ENCODE measurements at places on chromosomes 2 and 18. TPM values are rescaled to one million over a fixed set of nuclear protein-coding genes. Genes with fewer than 3 reads are reported as not detected.

DNA sequence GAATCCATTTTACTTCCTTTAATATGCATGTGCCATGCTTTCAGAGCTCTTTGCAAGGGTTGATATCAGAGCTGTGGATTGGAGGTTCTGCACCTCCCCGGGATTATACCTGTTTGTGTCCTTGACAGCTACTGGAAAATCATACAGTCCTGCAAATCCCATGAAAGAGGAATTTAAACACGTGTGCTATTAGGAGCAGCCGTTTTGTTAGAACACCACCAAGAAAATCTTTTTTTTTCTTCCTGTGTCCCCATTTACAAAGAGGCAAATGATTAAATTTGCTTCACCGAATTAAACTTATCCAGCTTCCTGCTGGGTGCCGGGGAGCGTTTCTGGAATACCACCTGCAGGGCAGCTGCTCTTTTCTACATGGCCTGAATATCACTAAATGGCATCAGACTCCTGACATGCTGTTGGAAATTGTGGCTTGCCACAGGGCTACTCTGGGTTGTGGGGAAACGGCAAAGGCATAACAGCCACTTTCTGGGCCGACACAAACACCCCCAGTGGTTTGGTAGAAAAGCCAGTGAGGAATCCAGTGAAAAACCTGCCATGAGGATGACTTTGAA is 23.4 kb upstream of the SOX11 start:
- no peaks in the 10 kb centered on the region for H3K36me3 ChIP-seq
- DNase-seq, result no peak
- no peaks in the 10 kb centered on the region for H3K4me1 ChIP-seq
- H3K27ac ChIP-seq, result no peak overlapping the region

DNA sequence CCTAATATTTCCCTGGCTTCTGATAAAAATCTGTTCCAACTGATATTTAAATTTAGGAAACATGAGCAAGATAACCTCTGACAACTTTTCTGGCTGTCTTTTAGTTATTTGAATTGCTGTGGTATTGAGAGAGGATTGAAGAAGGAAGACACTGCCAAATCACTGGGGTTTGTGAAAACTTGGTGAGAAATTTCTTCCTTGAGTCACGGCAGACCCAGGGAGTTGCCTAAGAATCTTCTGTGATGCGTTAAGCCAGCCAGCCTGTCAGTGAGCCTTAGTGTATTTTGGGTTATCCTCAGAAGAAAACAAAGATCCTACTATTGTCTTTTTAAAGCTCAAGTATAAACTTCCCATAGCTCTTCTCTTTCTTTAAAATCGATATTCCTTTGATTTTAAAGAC is 17.5 kb upstream of the DOK6 start:
- no peak overlapping the region for H3K27ac ChIP-seq
- no peaks in the 10 kb centered on the region for H3K4me1 ChIP-seq
- no peaks in the 10 kb centered on the region for H3K27me3 ChIP-seq
- no peak overlapping the region for H3K4me3 ChIP-seq

- no peaks in the 10 kb centered on the region for H3K36me3 ChIP-seq
- no peaks in the 10 kb centered on the region for H3K27me3 ChIP-seq
- H3K27ac ChIP-seq, result no peak overlapping the region
- H3K4me3 ChIP-seq, result no peak overlapping the region
- no peak for DNase-seq
- peaks cover 6% of the 10 kb centered on the region for H3K4me1 ChIP-seq
These were observed 140.5 kb downstream of the PTH2R start for GRCh38 chr2:208546860-208547650.

DNA sequence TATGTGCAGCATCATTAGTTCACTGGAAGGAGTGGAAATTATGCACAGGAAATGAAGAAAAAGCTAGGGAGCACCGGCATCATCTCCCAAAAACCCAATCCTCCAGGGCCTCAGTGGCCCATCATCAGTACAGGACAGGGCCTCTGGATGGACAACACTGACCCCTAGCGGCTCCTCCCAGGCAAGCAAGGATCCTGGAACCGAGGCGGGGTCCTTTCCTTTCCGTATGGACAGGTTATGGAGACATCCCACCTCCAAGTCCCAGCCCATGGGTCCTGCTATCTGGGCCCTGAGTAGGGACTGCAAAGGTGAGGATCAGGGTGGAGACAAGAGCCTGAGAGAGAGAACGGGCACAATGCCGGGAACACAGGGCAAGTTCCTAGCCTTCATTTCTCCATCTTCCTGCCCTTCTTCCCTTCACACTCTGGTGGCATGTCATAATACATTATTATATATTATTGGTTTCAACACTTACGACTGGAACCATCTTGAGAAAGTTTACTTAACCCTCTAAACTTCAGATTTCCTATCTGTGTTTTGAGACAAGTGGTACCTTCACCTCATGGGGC is 68.2 kb downstream of the ZNF516 start:
- H3K27ac ChIP-seq, result no peak overlapping the region
- DNase-seq, result no peak
- H3K36me3 ChIP-seq, result no peaks in the 10 kb centered on the region
- H3K27me3 ChIP-seq, result no peaks in the 10 kb centered on the region
- no peak overlapping the region for H3K4me3 ChIP-seq

DNA sequence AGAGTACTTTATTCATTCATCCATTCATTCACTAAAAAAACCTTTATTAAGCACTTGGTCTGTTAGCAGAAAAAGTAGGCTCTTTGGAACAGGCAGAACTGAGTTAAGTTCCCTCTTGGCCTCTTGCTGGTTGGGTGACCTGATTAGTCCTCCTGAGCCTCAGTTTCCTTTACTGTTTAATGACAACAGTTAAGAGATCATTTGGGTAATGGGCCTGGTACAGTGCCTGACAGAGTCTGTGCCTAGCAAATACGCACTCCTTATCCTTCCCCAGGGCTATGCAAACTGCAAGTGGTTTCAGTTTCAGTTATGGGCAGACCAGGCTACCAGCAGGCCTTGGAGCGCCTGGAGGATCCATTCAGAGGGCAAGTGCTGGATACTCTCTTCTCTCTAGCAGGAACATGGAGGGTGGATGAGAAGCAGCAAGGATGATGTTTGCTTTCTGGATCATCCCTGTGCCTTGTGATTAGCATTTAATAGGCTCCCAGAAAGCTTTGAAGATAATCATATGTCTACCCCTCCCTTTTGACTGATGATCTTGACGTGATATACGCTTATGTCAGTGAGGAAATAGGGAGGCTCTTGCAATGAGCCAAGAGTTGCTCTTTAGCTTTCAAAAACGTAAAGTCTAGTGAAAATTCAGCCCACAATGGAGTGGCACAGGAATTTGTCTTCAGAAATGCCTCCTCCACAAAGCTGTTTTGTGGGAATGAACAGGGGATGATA is 12.4 kb upstream of the TAF1B start:
- peak; percentile 26 for DNase-seq
- H3K27ac ChIP-seq, result no peak overlapping the region
- no peaks in the 10 kb centered on the region for H3K4me1 ChIP-seq
- H3K4me3 ChIP-seq, result no peak overlapping the region

DNA sequence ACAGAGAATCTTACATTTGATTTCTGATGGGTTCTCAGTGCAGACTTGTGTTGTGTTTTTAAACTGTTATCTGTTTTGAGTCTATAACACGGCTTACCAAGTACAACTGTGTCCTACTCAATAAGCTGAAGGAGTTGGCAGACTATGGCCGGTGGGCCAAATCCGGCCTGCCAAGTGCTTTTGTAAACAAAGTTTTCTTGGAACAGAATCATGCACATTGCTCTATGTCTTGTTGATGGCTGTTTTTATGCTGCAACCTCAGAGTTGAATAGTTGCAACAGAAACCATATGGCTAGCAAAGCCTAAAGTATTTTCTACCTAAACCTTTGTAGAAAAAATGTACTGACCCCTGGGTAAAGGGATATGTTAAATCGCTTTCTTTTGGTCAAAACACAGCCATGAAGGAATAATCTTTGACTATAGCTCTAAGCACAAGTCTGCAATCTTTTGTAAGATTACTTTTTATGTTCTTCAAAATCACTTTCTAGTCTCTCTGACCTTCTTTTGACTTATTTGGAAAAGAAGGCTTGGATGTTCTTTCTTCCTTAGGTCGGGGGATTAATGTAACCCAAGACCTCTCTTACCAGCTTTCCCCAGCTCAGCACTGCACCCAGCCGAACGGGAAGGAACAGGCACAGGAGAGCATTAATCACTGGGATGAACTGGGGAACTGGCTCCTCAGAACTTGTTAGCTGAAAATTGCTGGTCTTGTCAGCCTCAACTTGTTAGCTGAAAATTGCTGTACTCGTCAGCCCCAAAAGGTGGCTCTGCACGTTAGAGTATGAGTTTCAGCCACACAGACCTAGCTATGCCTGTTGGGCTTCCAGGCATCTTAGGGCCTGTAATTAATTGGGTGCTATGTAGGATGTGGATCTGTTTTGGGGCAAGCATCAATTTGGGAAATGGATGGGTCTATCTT is 75.4 kb downstream of the CD8B2 start:
- no peaks in the 10 kb centered on the region for H3K4me1 ChIP-seq
- H3K36me3 ChIP-seq, result no peaks in the 10 kb centered on the region
- DNase-seq, result no peak
- H3K4me3 ChIP-seq, result no peak overlapping the region
- peaks cover 2% of the 10 kb centered on the region for H3K27me3 ChIP-seq
- H3K27ac ChIP-seq, result no peak overlapping the region

XDH gene
- 138 TPM for polyA plus RNA-seq

UPP2 gene
- polyA plus RNA-seq, result 0.04 TPM
